ENCODE measurements at places on chromosomes 11 and 22.

- peak; percentile 25 for DNase-seq
These were observed 21.3 kb downstream of the IZUMO1R start for GRCh38 chr11:94325681-94326080.

- DNase-seq = no peak
These were observed at the start of gene PNPLA2 for GRCh38 chr11:818396-819128. TSS of gene PNPLA2 (plus strand) at chr11:818914. CDS start at chr11:819719, 805 bp downstream.

GRCh38 chr11:110665689-110666465 is 46.4 kb downstream of the ARHGAP20 start:
- DNase-seq = no peak

DNA sequence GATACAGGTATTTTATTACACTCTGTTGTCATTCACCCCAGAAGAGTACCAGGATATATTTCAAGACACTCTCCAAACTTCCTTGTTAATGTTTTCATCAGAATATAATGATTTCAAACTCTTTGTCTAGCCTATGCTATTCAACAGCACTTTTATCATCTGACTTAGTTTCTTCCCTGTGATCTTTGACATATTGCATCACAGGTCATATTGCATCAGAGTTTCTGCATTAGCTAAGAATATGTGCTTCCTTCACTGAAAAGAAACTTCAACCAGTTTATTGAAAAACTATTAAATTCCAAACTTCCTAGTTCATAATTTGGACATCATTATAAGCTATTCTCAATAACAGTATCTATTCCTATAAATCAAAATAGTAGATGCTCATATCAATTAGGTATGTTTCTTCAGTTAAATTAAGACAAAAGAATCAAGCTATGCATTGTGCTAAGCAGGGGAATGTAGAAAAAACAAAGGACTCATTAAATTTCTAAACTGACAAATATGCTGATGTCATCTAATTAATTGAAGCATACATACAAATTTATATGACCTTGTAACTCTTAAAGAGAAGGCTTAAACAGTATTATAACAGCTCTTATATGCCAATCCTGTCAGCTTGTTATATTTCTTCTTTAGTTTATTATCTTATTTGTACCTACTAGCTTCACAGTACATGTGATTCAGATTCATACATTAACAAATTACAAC is 361.8 kb upstream of the LUZP2 start:
- DNase-seq = no peak

DNA sequence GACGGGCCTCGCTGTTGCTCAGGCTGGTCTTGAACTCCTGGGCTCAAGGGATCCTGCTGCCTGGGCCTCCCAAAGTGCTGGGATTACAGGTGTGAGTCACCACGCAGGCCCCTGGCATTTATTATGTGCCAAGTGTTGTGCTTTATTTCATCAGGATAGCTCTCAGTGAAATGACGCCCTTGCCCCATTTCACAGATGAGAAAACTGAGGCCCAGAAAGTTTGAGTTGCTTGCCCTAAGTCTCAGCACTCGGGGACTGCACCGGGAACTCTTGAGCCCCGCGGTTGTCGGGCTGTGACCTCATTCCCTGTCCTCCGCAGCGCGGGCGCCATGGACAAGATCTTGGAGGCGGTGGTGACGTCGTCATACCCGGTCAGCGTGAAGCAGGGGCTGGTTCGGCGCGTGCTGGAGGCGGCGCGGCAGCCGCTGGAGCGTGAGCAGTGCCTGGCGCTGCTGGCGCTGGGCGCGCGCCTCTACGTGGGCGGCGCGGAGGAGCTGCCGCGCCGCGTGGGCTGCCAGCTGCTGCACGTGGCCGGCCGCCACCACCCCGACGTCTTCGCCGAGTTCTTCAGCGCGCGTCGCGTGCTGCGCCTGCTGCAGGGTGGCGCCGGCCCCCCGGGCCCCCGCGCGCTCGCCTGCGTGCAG is 7.3 kb downstream of the USP35 start:
- no peak for DNase-seq

DNA sequence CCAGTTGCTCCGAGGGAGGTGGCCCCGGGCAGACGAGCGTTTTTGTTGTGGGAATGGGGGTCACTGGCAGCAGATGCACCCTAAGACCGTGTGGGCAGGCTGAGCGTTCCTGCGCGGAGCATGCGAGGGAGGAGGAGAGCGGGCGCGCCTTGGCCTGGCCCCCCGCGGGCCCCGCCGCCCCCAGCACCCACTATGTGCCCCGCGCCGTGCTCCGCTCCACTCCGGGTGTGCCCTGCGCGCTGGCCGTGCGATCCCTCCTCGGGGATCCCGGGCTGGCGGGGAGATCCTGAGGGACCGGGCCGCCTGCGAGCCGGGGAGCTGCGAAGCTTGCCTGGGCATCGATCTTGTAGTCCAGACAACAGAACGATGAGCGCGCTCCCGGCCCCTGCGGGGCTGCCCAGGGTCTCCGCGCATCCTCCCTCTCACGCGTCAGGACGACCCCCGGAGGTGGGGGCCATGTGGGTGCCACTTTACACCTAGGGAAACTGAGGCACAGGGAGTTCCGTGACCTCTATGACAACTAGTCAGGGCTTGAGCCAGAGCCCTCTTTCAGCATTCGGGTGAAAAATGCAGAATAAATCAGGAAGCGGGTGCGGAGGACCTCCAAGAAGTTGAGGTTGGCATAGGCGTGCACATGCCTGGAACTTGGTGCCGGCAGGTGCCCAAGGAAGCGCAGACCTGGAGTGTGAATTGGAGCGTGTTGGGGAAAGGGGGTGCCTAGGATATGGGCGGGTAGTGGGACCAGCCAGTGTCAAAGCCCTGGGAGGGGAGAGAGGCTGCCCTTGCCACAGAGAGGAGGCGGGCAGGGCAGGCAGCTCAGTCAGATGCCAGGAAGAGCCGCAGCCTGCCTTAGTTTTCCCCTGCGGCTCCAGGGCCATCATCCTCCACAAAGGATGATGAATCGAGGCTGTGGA is 1.3 kb upstream of the KMT5B start:
- DNase-seq = peak; percentile 48

- no peak for DNase-seq
These were observed 79.4 kb upstream of the NAV2 start for GRCh38 chr11:19633276-19633675.

DNA sequence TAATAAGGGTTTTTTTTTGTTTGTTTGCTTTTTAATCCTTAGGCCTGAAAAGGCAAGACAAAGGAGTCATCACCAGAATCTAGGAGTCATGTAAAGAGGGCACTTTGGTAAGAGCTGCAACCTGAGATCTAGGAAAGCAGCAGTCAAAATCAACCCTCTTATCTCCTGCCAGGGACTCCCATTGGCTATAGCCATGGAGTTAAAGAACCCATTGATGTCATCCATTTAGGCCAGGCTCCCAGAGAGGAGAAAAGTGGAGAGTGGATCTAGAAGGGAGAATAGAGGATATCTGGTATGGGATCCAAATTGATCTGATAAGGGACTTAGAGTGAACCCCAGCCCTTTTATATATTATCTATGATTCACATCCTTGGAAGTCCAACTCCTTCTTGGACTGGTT is 35.9 kb downstream of the ZNF215 start:
- no peak for DNase-seq

DNA sequence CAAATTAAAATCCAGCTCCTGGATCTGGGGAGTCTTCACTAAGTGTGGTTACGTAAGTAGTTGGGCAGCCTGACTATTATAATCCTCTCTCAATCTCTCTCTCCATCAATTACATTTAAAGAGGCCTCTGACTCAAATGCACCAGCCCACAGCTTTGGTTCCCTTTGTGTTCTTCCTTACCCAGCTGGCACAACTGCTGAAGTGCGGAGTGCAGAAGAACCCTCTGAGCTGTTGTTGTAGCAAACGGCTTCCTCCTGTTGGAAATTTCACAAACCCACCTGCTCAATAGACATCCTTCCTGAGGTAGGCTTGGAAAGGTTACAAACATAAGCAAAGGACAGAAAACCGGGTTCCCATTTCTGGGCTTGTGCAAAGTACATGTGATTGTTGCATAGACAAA is 17.0 kb upstream of the SORL1 start:
- DNase-seq = no peak

- no peak for DNase-seq
These were observed 25.2 kb downstream of the FAM76B start for GRCh38 chr11:95764267-95764898.

- no peak for DNase-seq
These were observed 62.9 kb downstream of the GRK3 start for GRCh38 chr22:25627271-25627852.

GRCh38 chr22:42080287-42080686 is 787 bp downstream of the SMDT1 start:
- no peak for DNase-seq

GRCh38 chr11:70876685-70877084 is 375.7 kb downstream of the SHANK2 start:
- DNase-seq = no peak

GRCh38 chr22:38754751-38755154 is 1.0 kb downstream of the SUN2 start:
- DNase-seq = no peak
